Activated CD4-positive, alpha-beta T cell treated with anti-CD3 and anti-CD28 coated beads, Interleukin-2, amount 50 U/mL, for 24 hours (primary cell): ENCODE measurements at places on chromosomes 6 and 20.

- no peak for DNase-seq
Observed at GRCh38 chr20:23061734-23062561, 12.5 kb upstream of the THBD start.

DNA sequence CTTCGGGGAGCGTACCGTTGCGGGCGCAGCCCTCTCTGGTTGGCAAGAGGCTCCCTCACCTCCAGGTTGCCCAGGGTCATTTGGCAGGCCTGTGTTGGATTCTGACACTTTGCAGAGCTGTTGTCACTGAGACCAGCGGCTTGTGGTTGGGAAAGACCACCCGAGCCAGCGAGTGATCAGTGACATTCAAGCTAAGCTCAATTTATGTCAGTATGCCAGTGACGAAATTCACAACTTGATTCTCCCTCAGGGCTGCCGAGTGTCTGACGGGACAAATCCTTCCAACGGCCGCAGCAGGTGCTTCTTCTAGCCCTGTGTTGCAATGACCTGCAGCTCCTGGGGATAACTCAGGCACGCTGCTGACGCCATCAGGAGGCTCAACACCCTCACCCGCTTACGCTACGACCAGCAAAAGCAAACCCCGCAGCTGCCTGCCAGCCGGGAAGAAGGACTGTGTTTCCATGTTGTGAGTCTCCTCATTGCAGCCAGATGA, 16.9 kb upstream of the SLC22A2 start:
- DNase-seq: no peak

DNA sequence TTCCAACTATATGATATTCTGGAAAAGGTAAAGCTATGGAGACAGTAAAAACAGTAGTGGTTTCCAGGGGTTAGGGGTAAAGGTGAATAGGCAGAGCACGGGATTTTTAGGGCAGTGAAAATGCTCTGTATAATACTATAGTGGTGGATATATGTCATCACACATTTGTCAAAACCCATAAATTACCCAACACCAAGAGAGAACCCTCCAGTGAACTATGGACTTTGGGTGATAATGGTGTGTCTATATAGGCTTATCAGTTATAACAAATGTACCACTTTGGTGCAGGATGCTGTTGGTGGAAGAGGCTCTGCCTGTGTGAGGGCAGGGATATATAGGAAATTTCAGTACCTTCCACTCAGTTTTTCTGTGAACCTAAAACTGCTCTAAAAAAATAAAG, 149.9 kb downstream of the GPX5 start:
- DNase-seq: no peak

GRCh38 chr20:58647162-58647795, 3.8 kb upstream of the STX16 start:
- DNase-seq: no peak

DNA sequence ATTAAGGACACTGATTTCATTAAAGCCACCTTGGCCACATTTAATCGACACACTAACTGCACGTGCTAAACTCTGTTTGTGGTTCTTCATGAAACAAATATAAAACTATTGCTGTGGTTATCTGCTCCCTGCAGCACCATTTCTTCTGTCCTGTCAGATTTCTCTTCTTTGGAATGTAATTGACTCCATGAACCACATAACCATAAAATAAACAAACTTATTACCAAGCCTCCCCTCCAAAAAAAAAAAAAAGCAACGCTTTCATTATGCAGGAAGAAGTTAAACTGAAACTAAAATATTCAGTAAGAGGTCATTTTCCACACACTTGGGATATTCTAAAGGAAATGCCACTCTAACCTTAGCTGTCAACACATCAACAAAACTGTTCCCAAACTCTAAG, 319.1 kb upstream of the NT5E start:
- DNase-seq: no peak

- DNase-seq: no peak
Observed at GRCh38 chr6:11989386-11989785, 22.7 kb upstream of the HIVEP1 start.

- DNase-seq: no peak
Observed at GRCh38 chr6:32658268-32658897, 8.1 kb downstream of the HLA-DQB1 start.
